Right atrium auricular region (tissue), 2 donors: ENCODE measurements at places on chromosomes 1 and 21. TPM values are rescaled to one million over a fixed set of nuclear protein-coding genes. Genes with fewer than 3 reads are reported as not detected.

GRCh38 chr1:197620714-197621163, 154.5 kb downstream of the DENND1B start:
- no peak for DNase-seq

The SLC19A1 gene
- 5.3 TPM for total RNA-seq

DNA sequence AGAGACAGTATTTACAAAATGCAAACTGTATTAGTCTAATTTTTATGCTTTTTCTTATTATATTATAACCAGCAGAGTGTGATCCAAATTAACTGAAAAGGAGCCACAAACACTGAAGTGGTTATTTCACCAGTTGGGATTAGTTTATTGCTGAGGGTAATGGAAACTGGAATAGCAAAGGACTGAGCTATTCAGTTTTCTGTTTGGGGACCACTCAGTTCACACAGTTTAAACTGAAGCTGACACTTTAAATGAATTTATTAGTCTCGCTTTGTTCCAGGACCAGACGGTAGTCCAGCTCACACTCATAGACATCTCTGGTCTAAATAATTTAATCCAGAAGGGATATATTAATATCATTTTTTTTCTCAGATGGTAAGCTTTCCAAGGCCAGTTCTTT, 410.7 kb downstream of the LTN1 start:
- DNase-seq, result no peak

The KCNJ15 gene
- 1.3 TPM for total RNA-seq

- no peak for DNase-seq
Measured at GRCh38 chr21:45283035-45283610, 4.6 kb downstream of the POFUT2 start.

DNA sequence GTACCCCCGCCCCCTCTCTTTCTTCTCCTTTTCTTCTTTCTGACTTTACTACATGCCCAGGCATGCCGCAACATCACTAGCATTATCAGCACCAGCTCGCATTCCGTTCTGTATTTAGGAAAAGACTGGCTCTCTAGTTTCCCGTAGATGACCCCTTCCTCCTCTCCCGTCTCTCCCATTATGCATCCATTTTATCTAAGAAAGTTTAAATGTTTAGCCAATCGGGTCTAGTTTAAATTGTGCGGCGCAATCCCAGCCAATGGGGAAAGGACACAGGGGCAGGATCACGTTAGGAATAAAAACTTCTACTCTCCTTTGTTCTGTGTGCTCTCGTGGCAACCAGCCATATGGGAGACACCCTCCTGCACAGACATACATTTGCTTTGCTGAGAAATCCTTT, 2.3 kb upstream of the KRTAP10-7 start:
- no peak for DNase-seq

GRCh38 chr1:78619803-78620579, at the start of gene IFI44L:
Gene IFI44L, plus strand, starts transcription at chr1:78620448. Its CDS starts 7,468 bp downstream, at chr1:78627916.
- no peak for DNase-seq

The PSMB4 gene
- 204 TPM for total RNA-seq

DNA sequence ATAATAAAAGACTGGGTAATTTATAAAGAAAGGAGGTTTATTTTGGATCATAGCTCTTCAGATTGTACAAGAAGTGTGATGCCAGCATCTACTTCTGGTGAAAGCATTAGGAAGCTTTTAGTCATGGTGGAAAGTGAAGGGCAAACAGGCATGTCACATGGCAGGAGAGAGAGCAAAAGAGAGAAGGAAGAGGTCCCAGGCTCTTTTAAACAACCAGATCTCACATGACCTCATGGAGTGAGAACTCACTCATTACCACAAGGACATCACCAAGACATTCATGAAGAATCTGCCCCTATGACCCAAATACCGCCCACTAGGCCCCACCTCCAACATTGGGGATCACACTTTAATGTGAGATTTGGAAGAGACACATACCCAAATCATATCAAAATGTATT, 10.0 kb downstream of the RPTN start:
- no peak for DNase-seq

The LCE3B gene
- not detected for total RNA-seq

DNA sequence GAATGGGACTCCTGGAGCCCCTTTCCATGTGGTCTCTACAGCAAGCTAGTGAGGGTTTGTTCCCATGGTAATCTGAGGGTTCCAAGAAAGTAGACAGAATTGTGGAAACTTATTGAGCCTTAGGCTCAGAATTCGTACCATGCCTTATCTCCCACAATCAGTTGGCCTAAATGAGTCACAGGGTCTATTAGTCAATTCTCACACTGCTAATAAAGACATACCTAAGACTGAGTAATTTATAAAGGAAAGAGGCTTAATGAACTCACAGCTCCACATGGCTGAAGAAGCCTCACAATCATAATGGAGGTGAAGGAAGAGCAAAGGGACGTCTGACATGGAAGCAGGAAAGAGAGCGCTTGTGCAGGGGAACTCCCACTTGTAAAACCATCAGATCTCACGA, 106.6 kb upstream of the CXADR start:
- DNase-seq, result no peak

The SPAG17 gene
- total RNA-seq, result 0.39 TPM

GRCh38 chr1:44926311-44926781, 60.0 kb downstream of the EIF2B3 start:
- no peak for DNase-seq

DNA sequence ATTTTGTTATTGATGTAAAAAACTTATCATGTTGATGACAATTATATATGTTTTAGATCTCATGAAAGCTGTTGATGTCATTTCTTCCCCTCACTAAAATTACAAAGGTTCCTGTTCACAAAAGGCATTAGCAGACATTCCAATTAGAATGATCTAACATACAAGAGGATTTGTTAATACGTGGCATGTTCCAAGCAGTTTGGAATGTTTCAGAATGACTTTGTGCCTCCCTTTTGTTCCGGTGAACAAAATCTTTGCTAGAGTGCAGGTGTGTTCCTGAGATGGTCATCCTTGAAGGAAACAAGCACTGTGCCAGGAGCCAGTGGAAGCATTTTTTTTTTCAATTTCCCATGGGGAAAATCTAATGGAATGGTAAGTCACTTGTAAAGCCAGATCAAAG, 108.0 kb upstream of the KCTD3 start:
- DNase-seq, result no peak

DNA sequence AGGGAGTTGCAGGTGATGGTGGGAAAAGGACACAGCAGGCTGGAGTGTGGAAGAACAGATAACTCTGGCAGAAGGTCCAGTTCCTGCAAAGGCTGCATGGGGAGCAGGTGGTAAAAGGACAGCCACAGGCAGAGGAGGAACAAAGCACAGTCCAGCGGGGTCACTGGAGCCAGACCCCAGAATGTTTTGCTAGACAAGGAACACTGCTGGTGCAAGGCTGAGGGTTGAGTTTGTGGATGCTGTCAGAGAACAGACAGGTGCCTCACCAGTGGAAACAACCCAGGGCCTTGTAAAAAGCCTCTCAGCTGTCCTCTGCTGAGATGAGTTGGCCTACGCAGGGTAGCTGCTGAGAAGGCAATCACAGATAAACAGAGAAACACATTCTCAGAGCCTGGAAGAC, 101.7 kb downstream of the SSBP3 start:
- DNase-seq, result no peak
